Skeletal muscle cell (primary cell): ENCODE measurements at places on chromosomes 3 and 15.

DNA sequence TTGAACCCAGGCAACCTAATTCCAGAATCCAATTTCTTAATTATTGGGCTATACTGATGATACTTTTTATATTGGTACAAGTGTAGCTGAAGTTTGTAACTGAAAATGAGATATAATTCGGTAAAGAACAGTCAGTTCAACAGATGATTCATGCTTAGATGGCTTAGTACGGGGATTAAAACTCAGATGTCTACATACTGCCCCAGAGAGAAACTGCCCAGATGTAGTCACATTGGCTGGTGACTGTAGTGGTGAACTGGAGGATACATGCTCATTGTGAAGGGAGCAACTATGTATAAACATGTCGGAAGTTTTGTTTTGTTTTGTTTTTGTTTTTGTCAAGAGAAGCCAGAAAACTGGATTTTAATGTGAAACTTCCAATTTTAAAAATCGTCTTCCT lies 179.6 kb downstream of the ADAMTSL3 start:
- DNase-seq, result no peak

DNA sequence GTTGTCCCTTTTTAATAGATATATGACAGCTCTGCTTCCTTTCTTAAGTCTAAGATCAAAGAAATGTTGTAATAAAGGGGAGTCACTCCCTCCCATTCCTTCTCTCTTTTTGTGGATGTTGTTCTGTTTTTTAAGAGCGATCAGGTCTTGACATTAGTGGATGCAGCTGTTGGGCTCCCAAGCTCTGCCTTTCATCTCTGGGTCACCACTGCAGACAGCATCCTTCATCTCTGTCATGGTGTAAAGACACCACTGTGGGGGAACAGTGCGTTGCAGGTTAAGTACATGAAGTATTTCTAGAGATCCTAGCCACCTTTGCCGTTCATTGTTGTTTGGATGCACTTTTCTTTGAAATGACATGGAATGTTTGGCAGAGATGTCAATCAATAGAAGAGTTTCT lies 17.7 kb downstream of the FNDC3B start:
- no peak for DNase-seq

GRCh38 chr3:68345781-68346180 lies 586.6 kb downstream of the TAFA4 start:
- DNase-seq, result no peak

- no peak for DNase-seq
Measured at GRCh38 chr3:150341891-150342290, 66.2 kb upstream of the TSC22D2 start.

DNA sequence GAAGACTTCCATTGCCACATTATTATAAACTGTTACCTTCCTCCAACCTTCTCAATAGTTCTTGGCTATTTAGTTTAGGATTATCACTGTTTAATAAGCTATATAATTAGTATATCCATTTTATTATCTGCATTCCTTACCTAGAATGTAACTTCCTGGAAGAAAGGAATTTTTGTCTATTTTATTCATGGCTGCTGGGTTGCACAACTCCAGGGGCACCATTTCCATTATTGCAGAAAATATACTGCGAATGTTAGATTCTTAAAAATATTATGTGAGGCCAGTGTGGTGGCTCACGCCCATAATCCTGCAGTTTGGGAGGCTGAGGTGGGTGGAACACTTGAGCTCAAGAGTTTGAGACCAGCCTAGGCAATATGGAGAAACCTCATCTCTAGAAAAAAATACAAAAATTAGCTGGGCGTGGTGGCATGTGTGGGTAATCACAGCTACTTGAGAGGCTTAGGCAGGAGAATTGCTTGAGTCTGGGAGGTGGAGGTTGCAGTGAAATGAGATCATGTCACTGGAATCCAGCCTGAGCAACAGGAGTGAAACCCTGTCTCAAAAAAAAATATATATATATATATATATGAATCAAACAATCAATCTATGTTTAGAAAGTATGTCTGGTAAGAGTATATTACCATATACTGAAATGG lies 19.9 kb downstream of the CLDN1 start:
- DNase-seq, result no peak

DNA sequence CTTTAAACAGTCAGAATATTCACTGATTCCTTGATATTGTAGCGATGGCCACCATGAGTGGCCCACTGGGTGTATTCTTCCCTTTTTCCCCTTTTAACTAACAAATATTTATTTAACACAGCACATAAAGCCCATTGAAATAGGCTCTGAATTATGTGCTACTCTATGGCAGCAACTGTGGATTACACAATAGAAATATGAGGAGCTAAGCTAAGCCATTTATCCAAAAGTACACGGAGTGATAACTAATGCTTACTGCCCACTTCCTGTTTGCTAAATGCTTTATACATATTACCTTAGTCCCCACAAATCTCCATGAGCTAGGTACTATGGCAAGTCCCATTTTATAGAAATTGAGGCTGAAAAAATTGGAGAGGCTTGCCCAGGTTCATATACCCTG lies 17.9 kb downstream of the ILDR1 start:
- DNase-seq, result no peak

DNA sequence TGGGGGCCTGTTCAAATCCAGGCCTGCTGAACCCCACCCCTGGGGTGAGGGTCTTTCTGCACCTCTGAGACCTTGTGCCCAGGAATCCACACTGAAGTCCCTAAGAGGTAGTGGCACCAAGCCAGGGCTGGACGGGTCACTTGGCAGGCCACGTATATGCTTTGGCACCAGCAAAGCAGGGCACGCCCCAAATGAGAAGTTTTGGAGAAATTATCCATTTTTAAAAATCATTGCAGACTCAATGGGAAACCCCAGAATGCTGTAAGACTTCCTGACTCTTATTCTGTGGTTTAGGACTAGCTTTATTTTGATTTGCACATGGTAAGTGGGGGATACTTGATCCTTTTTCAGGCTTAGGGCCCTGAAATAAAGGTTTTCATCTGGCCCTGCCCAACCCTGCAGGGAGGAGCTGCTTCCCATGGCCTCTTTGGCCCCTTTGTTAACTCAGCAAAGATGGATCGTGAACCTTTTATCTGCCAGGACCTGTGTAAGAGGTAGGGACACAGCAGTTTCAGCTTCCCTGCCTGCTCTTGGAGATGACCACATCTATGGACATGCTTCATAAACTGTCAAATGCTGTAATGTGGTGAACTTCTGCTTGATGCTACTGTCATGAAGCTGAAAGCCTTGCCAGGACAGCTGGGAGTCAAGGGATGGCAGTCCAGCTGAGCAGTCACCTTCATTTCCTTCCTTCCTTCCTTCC lies 88.0 kb downstream of the HMG20A start:
- no peak for DNase-seq

DNA sequence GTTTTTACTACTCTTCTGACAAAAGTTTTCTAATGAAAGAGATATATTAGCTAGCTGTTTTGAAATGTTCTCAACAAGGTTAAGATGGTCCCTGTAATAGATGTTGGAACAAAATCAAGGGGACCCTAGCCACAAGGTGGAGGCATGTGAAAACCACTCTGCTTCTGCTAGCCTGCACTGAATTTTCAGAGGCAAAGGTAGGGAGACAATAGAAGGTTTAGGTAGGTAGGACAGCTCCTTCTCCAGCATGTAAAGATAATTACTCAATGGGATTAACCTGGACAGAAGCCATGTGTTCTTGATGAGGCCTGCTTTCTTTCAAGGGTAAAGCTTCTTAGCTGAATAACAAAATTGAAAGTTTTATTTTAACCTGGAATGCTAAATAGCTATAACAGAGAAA lies 333.5 kb downstream of the LSAMP start:
- no peak for DNase-seq

DNA sequence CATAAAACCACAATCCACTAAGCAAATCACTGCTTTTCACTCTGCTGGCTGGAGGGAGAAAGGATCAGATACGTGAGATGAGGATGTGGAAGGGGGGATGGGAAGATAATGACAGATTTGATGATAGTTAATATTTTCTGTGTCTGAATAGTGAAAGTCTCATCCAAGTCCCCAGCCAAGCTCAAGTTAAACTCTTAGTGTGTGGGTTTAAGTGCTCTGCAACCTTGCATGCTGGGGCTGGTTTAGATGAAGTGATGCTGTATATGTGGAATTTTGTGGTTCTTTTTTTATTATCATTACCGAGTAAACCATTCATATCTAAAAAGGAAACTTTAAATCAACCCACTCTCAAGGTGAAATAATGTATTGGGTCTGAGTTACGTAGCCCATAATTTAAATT lies 111.0 kb downstream of the TPRG1 start:
- DNase-seq, result no peak

DNA sequence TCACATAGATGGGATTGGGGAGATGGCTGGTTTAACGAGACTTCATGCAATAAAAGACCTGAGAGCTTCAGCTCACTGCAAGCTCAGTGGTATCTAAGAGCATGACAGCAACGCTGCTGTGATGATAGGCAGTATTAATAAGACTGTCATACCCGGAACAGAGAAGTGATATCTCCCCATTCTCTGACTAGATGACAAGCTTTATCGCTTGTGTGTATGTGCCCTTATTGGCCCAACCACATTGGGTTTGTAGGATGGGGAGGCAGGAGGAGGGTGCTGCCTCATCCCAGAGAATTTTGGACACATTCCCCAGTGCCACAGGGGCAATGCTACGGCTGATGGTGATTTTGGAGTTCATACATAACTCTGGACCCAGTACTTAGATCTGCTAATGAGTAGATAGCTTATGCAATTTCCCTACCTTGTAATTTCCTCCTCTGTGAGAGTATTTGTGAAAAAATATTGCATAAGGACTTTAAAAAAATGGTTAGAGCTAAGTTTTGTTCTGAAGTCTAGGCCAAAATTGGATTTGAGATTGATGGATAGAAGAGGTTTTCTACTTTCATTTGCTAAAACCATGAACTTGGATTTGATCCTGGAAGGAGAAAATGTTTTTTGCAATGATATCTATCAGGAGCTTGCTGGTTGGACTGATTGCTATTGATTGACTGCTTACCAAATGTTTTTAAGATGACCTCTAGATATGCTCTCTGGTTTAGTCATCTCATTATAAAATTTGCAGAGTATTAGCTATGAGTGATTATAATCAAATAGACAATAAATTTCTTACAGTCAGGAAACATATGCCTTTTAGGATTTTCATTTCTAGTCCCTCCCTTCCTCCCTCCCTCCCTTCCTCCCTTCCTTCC lies 14.0 kb upstream of the TMEM212 start:
- DNase-seq, result no peak

DNA sequence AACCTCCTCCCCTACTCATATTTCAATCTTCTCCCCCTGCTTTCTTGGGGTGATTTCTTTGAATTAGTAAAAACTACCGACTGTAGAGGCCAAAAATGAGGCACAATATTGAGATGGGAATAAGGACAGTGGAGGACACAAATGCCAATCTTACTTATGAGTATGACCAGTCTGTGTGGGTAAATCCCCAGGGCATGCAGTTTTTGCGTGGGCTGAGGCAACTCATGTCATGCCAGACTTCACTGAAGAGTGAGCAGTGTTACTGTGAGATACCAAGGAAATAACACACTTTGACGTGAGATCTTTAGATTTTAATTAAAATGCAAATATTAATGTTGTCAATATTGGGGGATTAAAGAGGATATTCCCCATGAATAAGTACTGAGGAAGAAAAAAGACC lies 254.3 kb upstream of the ICE2 start:
- no peak for DNase-seq

GRCh38 chr15:68789091-68789490 lies 31.6 kb downstream of the ANP32A start:
- DNase-seq, result no peak

GRCh38 chr3:8147711-8148110 lies 353.9 kb upstream of the LMCD1 start:
- no peak for DNase-seq

DNA sequence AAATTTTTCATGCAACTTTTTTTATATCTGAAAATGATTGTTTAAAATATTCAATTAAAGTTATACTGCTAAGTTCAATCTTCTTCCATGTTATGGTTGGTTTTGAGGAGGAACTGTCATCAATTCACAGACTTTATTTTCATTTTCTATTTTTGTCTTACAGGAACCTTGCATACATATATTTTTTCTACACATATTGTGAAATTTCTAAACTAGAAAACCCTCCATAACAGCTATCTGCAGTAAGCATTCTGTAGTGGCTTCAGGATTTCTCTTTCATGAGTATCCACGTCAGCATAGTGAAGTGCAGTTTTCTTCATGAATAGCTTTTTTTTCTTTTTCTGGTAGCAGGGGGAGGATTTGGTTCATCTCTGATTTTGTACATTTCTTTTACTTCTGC lies 48.2 kb downstream of the ATR start:
- no peak for DNase-seq

DNA sequence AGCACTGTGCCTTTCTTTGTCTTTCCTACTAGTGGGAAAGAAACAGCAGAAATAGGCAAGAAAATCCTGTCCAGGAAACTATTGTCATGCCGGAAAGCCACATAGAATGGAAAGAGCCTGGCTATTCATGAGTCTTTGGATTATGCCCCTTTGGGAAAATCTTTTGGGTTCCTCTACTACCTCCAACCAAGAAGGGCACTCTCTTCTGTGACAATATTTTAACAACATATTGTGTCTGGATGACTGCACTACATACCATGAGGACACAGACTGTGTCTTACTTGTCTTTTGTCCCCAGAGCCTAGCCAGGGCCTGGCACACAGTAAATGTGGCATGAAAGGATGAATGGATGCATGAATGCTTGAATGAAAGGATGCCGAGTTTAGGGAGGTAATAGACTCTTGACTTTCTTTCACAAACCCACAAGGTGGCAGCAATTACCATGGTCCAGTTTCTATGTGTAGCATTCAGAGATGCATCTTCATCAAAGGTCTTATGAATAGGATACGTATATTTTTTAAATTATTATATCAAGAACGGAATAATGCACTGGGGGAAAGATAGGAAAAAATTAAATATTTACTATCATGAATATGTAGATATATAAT lies 30.3 kb downstream of the ARL14 start:
- DNase-seq, result peak; percentile 11

- DNase-seq, result no peak
Measured at GRCh38 chr3:185176750-185177359, 24.0 kb upstream of the C3orf70 start.

GRCh38 chr3:192817506-192817905 lies 90.2 kb upstream of the FGF12 start:
- no peak for DNase-seq

- DNase-seq, result no peak
Measured at GRCh38 chr3:43489930-43490329, 131.9 kb downstream of the ANO10 start.

DNA sequence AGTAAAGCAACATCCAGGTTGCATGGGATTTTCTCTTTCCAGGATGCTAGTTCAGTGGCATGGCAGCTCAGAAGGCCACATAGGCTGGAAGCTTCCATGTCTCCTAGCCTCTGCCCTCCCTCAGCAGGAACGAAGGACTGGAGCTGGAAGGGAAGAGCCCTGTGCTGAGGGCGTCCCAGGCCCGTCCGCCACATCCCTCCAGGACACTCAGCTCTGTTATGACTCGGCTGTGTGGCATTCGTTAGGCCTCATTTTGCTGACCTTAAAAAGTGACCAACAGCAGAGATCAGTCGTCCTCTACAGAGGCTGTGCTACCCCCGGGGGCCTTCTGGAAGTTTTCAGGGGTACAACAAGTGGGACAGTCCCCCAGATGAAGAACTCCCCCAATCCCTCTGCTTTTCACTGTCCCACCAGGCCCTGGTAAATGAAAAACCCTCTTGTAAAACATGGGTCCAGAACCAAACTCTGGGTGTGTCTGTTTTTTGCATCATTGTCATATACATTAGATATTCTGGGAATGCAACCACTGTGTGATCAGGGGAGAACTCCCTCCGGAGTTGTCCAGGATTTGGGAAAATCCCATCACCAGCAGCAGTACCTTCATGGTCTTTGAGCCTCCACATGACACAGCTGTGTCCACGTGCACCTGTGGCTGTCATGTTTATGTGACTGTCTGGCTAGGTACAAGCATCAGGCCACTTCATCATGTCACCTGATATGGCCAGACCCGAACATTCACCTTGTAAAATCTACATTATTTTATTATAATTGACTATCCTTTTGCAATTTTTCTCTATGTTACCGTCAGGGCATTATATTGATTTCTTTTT lies 149.9 kb downstream of the OR4M2 start:
- no peak for DNase-seq
